ENCODE measurements at places on chromosomes 1 and 21.

- DNase-seq, result no peak
Observed at GRCh38 chr21:46131588-46131837, 23.9 kb downstream of the FTCD start.

GRCh38 chr1:188423073-188423472 lies 1594.3 kb downstream of the PLA2G4A start:
- no peak for DNase-seq

DNA sequence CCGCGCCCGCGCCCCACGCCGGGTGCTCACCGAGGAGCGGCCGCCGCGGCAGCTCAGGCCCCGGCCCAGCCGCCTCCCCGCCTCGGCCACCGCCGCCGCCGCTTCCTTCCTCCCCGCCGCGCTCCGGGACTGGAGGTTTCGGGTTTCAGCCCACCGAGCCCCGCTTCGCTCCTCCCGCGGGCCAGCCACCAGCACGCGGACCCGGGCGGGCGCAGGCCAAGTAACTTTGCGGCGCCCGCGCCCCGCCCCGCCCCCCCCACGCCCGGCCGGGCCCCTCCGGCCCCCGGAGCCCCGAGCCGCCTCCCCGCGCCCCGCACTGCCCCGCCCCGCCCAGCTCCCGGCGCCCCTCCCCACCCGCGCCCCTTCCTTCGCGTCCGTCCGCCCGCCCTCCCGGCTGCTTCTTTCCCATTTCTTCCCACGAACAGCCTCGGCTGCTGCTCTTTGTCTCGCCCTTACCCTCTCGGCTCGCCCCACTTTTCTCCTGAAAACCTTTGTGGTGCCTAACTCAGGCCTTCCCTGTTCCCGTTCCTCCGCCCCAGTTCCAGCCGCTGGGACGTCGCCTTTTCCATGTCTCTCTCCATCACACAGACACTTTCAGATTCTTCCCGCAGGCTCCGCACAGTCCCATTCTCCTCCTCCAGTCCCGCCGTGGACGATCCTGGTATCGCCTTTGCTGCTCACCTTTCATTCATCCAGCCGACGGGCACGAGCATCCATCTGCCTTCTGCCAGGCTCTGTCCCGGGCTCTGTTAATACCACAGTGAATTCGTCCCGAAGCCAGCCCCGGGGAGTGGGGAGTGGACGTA lies at the start of gene GPR161:
Gene GPR161, minus strand, starts transcription at position 222 of the 806 bp plus-strand sequence. CDS start 32,080 bp downstream, outside the sequence.
- no peak for DNase-seq

GRCh38 chr1:36137776-36138175 lies 11.5 kb downstream of the TRAPPC3 start:
- DNase-seq, result no peak

GRCh38 chr1:28027660-28028059 lies 60.8 kb downstream of the EYA3 start:
- DNase-seq, result no peak

DNA sequence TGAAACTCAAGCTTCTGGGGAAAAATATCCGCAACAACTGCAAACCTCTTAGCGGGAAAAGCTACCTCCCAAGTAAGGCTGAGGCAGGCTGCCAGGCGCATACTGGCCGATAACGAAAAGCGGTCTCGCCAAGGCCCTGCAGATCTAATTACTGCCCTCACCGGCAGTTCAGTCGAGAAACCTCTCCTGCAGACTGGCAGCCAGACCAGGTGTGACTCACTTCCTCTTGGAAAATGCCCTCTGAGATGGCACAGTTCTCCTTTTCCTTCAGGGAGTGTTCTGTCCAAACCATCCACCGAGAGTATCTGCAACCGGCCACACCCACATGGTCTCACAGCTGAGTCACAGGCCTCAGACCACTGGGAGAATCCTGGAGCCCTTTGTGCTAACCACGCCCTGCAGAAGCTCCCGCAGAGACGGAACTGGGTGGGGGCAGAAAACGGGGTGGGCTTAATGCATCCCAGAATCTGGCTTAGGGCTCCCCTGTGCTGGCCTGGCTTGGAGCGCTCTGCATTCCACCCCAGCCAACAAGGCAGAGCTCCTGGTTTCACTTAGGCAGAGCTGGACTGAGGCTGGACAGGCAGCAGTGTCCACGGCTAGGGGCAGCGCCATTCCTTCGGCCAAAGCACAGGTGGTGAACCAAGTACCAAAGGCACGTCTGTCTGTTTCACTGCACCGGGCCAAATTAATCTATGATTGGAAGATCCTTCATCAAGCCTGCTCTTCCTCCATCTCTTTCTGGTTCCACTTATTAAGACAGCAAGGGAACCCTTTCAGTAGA lies 1.2 kb downstream of the S100A10 start:
- no peak for DNase-seq

DNA sequence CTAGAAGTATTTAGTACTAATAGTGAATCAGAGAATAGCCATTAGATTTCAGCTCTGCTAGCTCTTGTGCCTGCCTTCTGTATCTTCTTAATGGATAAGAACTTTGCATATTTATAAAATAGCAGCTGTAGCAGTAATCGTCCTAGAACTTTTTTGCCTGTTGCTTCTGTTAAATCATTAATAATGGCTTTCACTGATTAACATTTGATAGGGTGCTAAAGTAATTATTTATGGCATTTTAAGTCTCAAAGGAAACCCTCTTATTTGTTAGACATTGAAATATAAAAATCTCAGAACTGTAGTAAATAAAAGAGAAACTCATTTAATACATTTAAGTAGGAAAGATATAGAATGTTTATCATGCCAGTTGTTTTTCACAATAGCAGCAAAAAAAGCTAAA lies 27.0 kb downstream of the SPEN start:
- no peak for DNase-seq

DNA sequence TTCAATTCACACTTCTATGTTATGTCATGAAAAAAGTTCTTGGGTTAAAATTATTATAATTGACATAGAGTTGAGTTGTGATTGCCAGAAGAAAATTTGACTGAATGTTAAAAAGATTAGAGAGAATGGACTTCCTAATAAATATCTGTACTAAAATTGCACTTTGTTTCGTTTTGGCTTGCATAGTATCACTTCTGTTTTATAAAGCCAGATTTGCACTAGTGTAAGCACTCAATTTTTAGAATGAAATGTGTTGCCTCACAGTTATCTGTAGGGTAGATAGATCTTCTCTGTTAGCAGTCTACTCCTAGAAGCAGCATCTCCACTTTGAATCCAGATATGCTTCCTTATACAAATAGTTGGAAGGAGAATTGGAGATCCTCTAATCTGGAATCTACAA lies 95.2 kb upstream of the MPC2 start:
- DNase-seq, result no peak

GRCh38 chr1:58592522-58593134 lies 15.6 kb upstream of the TACSTD2 start:
- no peak for DNase-seq

Measured in stimulated activated CD4-positive, alpha-beta T cell treated with anti-CD3 and anti-CD28 coated beads, Interleukin-1b, Interleukin-23, amount 100 ng/mL, for 1 hour (primary cell).